CD4-positive, alpha-beta T cell treated with Interleukin-12 subunit alpha and Interleukin-12 subunit beta, for 1 hour (primary cell): ENCODE measurements at places on chromosomes 12 and 14.

GRCh38 chr14:81743605-81744004, 210.0 kb upstream of the SEL1L start:
- DNase-seq, result no peak

- no peak for DNase-seq
Observed at GRCh38 chr14:92538412-92538985, 24.9 kb downstream of the RIN3 start.

- no peak for DNase-seq
Observed at GRCh38 chr14:64253672-64254071, 40.5 kb downstream of the ESR2 start.

GRCh38 chr12:57025196-57025595, 8.9 kb upstream of the TAC3 start:
- DNase-seq, result no peak

- no peak for DNase-seq
Observed at GRCh38 chr12:14850929-14851663, 7.8 kb upstream of the ART4 start.

DNA sequence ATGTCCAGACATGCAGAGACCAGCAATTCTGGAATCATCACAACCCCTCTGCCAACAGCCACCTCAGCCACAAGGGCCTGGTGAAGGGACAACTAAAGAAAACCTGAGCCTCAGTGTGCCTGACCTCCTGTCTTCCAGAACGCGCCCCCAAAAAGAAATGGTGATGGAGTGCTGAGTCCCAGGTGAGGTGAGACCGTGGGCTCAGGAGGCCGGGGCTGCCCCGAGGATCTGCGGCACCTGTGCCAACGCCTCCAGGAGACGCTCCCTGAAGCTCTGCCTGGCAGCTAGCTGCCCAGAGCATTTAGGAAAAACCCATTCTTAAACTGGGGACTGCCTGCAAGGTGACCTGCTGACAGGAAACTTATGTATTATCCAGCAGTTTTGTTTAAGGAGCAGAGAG, 51.2 kb downstream of the CDC42BPB start:
- DNase-seq, result no peak
